CD4-positive, alpha-beta T cell treated with Interleukin-4 for 4 hours (primary cell): ENCODE measurements at places on chromosomes 5 and 9.

- no peak for DNase-seq
These were observed 419.3 kb upstream of the ADAMTS16 start for GRCh38 chr5:4720831-4721230.

DNA sequence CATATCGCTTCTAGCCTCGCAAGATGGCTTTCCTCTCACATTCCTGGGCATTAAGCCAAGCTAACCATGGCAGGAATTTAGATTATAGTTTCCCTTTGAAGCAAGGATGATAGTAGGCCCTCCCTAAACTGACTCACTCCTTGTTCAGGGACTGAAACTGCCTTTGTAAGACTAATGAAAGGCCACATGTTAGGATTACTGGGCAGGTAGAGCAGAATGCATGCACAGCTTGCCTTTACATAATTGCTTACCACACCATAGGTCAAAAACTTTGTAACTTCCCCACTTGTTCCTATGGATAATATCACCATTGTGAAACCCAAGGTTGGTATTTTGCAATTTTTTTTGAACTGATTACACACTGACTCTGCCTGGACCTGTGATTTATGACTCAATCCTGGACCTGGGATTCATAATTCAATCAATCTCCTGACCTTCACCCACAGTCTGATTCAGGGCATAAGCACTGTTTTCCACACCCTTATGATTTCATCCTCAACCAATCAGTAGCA is 41.0 kb upstream of the PRDM9 start:
- DNase-seq: no peak

DNA sequence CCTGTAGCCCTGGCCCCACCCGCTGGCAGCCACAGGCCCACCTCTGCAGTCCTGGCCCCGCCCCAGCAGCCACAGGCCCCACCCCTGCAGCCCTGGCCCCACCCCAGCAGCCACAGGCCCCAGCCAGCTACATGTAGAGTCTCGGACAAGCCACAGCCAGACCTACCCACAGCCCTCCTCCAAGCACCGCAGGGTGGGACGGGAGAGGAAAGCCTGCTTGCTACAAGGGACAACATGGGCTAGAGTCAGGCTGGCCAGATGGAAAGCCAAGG is 49.5 kb upstream of the SARDH start:
- DNase-seq: no peak

DNA sequence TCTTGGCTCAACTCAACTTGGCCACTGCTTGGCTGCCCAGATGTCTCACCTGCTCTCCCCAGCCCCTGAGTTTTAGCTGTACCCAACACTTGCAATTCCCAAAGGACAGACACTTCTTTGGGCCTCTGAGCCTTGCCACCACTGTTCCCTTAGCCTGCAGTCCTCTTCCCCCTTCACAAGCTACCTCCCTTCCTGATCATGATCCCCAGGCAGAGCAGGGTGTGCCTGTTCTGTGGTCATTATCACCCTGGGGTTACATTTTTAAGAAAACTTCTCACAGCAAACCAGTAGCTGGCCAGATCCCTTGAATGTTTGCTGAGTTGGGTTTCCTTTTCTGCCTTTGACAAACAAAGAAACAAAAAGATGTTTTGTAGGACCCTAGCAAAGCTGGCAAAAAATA is 87.5 kb upstream of the PRRC1 start:
- no peak for DNase-seq

GRCh38 chr5:138664276-138664943 is 88.8 kb upstream of the CTNNA1 start:
- no peak for DNase-seq

GRCh38 chr9:96875461-96876142 is 21.3 kb upstream of the ZNF782 start:
- DNase-seq: peak; percentile 42

DNA sequence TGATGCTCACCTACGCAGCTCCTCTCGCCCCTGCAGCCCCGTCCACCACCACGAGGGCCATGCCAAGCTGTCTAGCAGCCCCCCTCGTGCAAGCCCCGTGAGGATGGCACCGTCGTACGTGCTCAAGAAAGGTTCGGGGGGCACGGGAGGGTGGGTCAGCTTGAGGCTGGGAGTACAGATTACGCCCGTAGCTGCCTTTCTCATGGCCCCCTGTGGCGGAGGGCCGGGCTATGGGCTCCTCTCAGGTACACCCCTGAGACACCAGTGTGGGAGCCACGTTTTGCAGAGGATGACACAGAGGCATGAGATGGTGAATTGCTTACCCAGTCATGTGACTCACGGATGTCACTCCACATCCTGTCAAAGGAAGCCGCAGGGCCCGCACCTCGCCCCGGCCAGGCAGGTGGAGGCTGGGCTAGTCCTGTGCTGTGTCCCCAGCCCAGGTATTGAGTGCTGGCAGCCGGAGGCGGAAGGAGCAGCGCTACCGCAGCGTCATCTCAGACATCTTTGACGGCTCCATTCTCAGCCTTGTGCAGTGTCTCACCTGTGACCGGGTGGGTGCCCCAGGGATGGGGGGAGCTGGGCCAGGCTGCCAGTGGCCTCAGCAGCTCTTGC is 33.7 kb downstream of the USP20 start:
- DNase-seq: peak; percentile 96

GRCh38 chr9:87795178-87795577 is 69.3 kb downstream of the CTSL start:
- DNase-seq: no peak

DNA sequence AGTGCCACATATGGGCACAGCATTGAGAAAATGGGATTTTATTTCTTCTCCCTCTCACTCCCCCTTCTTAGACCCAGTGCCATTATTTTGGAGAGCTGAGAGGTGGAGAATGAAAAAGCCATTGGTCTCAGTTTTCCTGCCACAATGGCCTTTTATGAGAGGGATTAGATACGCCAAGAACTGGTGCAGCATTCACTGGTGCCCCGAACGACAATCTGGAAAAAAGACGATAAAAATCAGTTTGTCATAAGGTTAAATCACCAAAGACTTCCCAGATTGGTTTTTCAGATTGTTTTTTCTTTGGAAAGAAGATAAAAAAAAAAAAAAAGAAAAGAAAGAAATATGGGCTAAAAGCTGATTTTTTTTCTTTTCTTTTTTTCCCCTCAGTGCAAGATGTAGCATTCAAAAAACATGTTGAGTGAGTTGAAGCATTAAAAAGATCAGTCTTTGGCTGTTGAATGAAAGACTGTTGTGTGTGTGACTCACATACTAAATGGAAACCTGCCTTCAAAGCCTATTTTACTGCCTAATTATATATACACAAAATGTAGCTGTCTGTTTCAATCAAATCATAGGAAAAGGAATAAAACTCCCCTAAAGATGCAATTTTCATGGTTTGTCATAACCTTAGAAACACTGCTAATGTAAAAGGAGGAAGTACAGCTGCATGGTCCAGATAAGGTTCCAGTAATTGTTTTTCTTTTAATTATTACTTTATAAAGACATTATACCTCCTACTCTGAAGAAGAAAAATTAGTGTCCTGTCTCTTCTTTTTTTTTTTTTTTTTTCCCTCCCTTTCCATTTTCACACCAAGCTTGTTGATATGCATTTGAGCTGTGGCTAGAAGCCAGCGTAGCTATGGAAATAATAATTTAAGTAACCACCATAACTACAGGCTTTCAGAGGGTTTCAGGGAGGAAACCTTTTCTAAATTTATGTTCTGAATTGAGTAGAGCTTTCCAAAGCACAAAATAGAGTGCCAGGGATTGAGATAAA is 27.2 kb upstream of the ZNF608 start:
- DNase-seq: no peak

GRCh38 chr5:142976861-142977260 is 206.7 kb downstream of the ARHGAP26 start:
- no peak for DNase-seq

GRCh38 chr9:115296831-115297565 is 179.0 kb upstream of the TNC start:
- no peak for DNase-seq

GRCh38 chr5:22471154-22471553 is 382.0 kb downstream of the CDH12 start:
- DNase-seq: no peak

- no peak for DNase-seq
These were observed 150.9 kb upstream of the MOCS2 start for GRCh38 chr5:53260446-53260845.

GRCh38 chr5:176965633-176966032 is 40.9 kb downstream of the UIMC1 start:
- no peak for DNase-seq

DNA sequence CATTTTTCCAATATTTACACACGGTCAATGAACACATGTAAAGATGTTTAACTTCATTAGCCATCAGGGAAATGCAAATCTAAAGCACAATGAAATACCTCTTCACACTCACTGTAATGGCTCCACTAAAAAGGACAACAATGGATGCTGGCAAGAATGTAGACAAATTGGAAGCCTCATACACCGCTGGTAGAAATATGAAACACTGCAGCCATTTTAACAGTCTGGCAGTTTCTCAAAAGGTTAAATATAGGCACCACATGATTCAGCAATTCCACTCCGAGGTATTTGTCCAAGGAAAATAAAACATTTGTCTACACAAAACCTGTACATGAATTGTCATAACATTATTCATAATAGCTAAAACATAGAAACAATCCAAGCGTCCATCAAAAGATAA is 20.0 kb downstream of the RNF145 start:
- DNase-seq: no peak

DNA sequence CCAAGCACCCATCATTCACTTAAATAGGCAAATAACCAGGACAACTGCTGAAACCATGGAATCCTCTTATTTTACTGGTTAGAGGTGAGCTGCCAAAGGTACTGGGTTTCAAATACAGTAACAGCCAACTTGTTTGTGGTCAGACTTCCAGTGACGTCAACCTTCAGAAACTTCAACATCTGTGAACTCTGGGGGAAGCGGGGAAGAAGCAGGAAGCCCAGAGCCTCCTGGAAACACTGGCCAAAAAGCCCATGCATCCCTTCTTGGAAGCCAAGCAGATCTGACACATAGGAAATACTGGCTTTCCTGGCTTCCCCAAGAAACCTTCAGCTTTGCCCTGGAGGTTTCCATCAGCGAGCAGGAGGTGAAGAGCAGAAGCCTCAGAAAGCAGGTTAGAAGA is 4.9 kb upstream of the FRRS1L start:
- no peak for DNase-seq

DNA sequence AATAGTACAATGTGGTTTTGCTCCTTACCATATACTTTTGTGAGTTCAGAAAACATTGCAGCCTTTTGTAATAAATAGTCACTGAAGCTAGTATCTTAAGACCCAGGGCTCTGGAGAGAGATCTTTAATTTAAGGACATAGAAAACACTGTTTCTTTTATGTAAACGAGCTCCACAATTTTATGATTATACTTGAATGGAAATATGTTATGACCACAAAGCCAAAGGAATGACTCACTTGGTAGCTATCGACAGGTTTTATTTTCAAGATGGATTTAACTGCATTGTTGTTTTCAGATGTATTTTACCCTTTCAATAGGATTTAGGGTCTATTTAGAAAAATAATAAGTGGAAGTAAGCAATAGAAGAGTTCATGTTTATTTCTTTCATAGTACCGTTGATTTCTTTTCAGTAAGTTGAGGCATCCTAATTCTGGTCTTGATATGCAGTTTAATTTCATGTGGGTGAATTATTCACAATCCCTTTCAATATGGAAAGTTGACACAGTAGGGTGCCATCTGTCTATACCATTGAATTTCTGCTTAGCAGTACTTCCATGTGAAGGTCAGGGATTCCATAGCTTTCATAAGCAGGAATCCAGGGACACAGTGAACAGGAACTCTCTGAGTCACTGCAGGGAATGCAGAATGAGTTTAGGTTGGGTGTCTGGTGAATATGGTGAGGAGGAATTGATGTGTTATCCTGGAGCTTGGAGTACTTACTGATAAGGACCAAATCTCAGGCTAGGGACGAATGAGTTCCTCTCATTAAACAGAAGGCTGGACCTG is 157.6 kb downstream of the CD180 start:
- no peak for DNase-seq

GRCh38 chr5:93894601-93895354 is 153.4 kb upstream of the POU5F2 start:
- no peak for DNase-seq

- DNase-seq: no peak
These were observed 160.0 kb downstream of the CDH12 start for GRCh38 chr5:22693121-22693520.

GRCh38 chr5:159451197-159452052 is 121.1 kb upstream of the IL12B start:
- no peak for DNase-seq

DNA sequence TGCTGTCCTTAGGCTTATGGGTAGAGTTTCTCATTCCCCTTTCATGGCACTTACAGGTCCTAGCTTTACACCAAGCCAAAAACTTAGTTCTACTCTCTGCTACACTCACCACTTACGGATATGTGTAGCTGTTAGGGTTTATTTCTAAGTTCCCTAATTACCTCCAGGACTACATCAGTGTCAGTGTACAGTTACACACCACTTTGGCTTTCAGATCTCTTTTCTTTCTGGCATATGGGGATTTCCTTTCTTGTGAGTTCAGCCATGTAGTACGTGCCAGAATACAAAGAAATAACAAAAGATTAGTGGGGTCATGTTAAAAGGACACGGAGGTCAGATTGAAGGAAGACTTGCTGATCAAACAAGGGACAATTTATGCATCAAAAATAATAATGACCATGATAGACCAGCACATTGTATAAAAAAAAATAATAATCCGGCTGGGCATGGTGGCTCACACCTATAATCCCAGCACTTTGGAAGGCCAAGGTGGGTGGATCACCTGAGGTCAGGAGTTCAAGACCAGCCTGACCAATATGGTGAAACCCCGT is 41.8 kb downstream of the LYRM7 start:
- DNase-seq: no peak

GRCh38 chr5:2105141-2105540 is 222.4 kb upstream of the IRX4 start:
- DNase-seq: no peak

GRCh38 chr9:99820685-99821395 is 845 bp upstream of the NR4A3 start:
- peak; percentile 33 for DNase-seq

GRCh38 chr5:4216142-4216541 is 620.5 kb downstream of the IRX1 start:
- no peak for DNase-seq

GRCh38 chr9:129334105-129334935 is 156.3 kb upstream of the IER5L start:
- DNase-seq: no peak

GRCh38 chr9:92247296-92247695 is 46.2 kb downstream of the IARS1 start:
- DNase-seq: no peak

- no peak for DNase-seq
These were observed 22.8 kb downstream of the EXOC3 start for GRCh38 chr5:465591-466403.

- no peak for DNase-seq
These were observed 120.9 kb downstream of the WNK2 start for GRCh38 chr9:93304574-93305496.

- DNase-seq: no peak
These were observed at the start of gene GABRB2 for GRCh38 chr5:161546470-161547301. Gene GABRB2, minus strand, starts transcription at chr5:161546725. Its CDS starts 82 bp downstream, at chr5:161546643.

DNA sequence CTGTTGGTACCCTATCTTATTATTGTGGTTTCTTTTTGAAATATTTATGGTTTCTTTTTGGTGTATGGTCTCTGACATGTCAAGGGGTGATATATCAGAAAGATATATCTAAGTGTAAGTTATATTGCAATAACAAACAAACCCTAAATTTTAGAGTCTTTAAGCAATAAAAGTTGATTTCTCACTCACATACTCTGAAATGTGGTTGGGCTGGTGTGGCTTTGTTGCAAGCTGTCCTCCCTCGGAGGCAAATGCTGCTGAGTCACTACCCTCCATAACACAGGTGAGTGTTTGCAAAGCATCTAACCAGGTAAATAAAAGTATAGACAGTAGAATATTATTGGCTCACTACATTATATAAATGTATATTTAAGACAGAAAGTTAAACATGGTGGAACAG is 253.2 kb downstream of the CDH18 start:
- DNase-seq: no peak

- no peak for DNase-seq
These were observed 99.1 kb upstream of the CKMT2 start for GRCh38 chr5:81134066-81134465.
